HFFc6 (cell line): ENCODE measurements at places on chromosomes 12 and 14.

DNA sequence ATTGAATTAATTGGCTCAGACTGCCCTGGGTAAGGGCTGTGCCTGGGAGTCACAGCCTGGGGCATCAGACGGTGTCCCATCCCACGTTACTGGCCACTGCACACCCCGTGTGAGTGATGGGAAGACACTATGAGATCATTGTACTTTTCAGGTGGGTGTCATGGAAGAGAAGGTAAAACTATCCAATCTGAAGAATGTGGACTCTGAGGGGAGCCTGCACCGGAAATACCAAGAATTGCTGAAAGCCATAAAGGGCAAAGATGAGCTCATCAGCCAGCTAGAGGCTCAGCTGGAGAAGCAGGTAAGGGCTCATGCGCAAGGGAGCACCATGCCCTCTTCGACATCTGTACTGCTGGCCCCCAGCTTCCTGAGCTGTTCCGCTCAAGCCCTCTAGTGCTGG lies 24.0 kb downstream of the PLEKHH1 start:
- DNase-seq: no peak

GRCh38 chr12:114269153-114269552 lies 136.8 kb downstream of the TBX5 start:
- DNase-seq: no peak

- DNase-seq: peak; percentile 30
Observed at GRCh38 chr14:105091517-105092170, 26.4 kb upstream of the GPR132 start.

GRCh38 chr12:43835264-43835655 lies 621 bp upstream of the TMEM117 start:
- no peak for DNase-seq

GRCh38 chr12:50615145-50615906 lies 110.5 kb downstream of the DIP2B start:
- no peak for DNase-seq

- no peak for DNase-seq
Observed at GRCh38 chr14:89823743-89824142, 130.8 kb downstream of the EFCAB11 start.

GRCh38 chr14:98900798-98901197 lies 371.2 kb downstream of the BCL11B start:
- DNase-seq: no peak

GRCh38 chr12:131379738-131380137 lies 331.2 kb upstream of the SFSWAP start:
- DNase-seq: no peak

DNA sequence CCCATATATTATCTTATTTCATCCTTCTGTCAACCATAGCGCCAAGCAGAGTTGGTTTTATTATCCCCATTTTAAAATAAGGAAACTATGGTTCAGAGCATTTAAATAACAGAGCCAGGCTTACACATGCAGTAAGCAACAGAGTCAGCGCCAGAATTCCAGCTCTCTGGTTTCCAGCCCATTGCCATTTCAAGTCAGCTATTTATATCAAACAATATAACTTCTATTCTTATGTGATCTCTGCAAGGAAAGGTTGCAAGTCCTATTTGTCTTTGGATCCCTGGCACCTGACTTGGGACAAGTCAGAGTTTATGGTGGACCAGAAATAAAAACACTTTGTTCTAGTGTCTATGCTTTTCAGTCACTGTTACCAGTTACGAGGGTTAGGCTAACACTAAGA lies 174.1 kb upstream of the EEA1 start:
- no peak for DNase-seq

DNA sequence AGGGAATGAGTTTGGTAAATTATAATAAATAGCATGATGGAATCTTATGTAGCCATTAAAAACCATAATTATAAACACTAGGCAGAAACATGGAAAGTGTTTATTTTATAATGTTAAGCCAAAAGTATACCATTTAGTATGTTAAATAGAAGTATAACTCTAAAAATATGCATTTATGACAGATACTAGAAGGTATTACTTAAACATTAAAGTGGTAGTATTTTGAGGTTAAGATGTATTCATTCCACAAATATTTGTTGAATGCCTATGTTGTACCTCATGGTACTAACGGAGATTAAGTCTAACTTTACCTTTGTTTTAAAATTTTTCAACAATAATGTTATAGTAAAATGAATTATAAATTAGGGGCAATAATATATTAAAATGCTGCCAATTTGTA lies 24.1 kb downstream of the TTC8 start:
- no peak for DNase-seq

GRCh38 chr12:111105294-111105693 lies 184.9 kb upstream of the MYL2 start:
- no peak for DNase-seq

- no peak for DNase-seq
Observed at GRCh38 chr12:68977335-68977734, 44.4 kb upstream of the CPM start.

- peak; percentile 1 for DNase-seq
Observed at GRCh38 chr12:99455350-99456035, 192.1 kb upstream of the GARIN6 start.

GRCh38 chr14:69779088-69779487 lies 12.1 kb downstream of the SRSF5 start:
- no peak for DNase-seq

GRCh38 chr12:119036878-119037825 lies 55.8 kb downstream of the SRRM4 start:
- no peak for DNase-seq
